ENCODE measurements at places on chromosomes 5 and 9.

GRCh38 chr5:14597080-14597479, 15.5 kb downstream of the OTULINL start:
- DNase-seq: no peak

DNA sequence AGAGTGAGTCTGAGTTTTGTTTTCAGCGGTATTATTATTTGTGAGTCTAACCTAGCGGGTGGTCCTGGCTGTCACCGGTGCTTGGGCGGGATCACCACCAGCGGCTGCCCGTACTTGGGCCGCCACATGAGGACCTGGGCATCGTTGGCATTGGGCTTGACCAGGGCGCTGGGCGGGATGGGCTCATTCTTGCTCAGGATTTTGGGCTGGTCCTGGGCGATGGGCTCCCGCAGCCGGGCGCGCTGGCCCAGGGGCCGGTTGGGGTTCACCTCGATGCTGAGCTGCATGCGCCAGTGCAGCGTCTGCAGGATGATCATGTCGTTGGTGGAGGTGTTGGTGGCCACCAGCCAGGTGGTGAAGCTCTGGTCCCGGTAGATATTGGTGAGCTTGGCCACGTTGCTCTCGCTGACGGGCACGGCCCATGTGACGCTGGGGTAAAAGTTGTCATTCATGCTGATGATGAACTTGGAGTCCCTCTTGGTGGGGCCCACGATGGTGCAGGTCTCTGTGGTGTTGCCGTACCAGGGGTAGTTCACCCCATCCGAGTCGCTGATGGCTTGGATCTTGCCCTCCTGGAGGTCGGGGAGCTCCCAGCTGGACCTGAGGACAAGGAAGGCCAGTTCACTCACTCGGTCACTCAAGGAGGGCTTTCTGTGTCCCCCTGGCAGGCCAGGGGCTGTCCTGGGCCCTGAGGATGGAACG, 15.4 kb downstream of the FAM78A start:
- DNase-seq: no peak

- peak; percentile 30 for DNase-seq
Observed at GRCh38 chr9:82456642-82457041, 468.1 kb downstream of the SPATA31D1 start.

DNA sequence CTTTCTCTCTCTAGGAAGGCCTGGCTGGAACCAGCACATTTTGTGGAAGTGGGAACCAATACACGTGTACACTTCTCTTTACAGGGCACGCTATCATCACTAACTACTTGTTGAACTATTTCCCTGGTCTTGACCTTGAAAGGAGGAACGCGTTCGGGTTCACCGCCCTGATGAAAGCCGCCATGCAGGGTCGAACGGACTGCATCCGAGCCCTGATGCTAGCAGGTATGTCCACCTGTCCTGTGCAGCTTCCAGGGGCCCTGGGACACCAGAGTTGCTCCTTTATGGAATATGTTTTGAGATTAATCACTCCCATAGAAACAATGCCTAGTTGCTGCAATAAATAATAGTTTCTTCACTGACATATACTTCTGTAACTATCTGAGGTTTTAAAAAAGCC, 74.1 kb downstream of the ANKRD33B start:
- DNase-seq: no peak

DNA sequence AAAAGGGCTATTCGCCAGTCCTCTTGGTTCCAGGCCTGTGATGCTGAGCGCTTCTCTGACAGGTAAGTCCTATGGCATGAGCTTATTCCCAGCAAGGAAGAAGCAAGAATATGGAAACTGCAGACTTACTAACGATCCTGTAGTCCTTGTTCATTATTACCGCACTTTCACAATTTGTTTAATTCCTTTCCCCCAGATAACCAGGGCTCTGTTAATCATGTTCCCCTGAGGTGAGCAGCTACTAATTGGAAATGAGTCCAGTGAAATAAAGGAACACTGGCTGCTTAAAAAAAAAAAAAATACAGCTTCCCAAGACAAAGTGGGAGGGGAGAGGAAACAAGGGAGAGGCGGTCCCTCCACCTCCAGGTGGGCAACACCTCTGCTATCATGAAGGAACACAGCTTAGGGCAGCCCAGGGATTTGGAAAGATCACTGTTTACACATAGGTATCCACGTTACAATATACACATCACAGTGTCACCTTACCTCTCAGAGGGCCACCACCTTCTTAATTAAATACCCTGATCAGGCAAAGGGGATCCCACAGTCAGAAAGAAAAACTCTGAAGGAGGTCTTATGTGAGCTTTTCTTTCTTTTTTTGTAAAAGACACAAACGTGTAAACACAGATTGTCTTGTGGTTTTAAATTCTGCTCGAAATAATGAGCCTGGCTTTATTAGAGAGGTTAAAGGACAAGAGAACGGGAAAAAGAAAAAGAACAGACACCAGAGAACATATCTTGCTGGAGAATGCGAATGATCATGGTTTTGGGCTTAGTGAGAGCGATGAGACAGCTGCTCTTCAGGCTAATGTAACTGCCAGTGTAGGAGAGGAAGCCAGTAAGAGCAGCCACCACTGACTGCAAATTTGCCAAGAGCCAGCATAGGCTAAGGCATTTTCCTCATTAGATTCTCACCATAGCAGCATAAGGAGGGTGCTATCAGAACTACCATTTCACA, 258.6 kb downstream of the CRB2 start:
- no peak for DNase-seq

All from RCC 7860 (cell line).